ENCODE measurements at places on chromosomes 3 and 15. TPM values are rescaled to one million over a fixed set of nuclear protein-coding genes. Genes with fewer than 3 reads are reported as not detected.

Gene SPINK8
- polyA plus RNA-seq = not detected

Gene WNT5A
- 24.0 TPM for polyA plus RNA-seq

- peak; percentile 88 for DNase-seq
These were observed 173.0 kb upstream of the FRMD4B start for GRCh38 chr3:69558912-69559311.

Gene SLITRK3
- polyA plus RNA-seq = not detected

DNA sequence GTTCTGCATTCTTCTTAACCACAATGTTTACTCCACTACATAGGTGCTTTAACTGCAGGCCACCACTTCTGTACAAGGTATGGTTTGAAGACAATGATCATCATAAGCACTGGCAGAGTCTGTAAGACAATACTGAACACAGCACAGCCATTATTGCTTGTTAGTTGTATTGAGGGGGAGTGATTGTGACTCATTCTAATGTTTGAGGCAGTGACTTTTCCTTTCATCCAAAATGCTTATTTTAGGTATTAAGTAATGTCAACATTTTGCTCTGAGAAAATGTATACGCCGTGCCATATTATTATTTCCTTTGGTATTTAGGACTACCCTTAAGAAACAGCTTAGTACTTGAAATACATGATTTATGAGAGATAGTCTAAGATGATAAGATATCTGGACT, 618.2 kb upstream of the ZNF717 start:
- DNase-seq = no peak

Gene ABTB1
- 22.4 TPM for polyA plus RNA-seq

DNA sequence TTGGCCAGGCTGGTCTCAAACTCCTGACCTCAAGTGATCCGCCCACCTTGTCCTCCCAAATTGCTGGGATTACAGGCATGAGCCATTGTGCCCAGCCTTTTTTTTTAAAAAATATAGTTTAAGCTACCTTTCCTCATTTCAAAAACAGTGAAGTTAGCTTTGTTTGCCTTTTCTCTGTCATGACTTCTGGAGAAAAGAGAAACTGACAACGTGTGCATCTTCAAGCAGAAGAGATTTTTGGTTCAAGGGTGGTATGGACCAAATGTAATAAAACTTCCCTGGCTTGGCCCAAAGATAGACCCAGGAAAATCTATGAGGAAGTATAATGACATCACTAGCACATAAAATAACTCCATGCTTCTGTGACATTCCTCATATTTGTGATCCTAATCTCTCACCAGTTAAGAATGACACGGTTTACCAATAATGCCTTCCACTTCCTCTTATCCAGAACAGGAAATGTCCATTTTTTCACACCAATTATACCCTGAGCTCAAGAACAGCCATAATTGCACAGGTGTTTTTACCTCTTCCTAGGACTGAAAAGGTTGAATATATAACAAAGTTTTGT, 781.2 kb upstream of the NR2F2 start:
- DNase-seq = no peak

Gene ANKUB1
- polyA plus RNA-seq = 0.58 TPM
